ENCODE measurements at places on chromosomes 5 and 9.

DNA sequence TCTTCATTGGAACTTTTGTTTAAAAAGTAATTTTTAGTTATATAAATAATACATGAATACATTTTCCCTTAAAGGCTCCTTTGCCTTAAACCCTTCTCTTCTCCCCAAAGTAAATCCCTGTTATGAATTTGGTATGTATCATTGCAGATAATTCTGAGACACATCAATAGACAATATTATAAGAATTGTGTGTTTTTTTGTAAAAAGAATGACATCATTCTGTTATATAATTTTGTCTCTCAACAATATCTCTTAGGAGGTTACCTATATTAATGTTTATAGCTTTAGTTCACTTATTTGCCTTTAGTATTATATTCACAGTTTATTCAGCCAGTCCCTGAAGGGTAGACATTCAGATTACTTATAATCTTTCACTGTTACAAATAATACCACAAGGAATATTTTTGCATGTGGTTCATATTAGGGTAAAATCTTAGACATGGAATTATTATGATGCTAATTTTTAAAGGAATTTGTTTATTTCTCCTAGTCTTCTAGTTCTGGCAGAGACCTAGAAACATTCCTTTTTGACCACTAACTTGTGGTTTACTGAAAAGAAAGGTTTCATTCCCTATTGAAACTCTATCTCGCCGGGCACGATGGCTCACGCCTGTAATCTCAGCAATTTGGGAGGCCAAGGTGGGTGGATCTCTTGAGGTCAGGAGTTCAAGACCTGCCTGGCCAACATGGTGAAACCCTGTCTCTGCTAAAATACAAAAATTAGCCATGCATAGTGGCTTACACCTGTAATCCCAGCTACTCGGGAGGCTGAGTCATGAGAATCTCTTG is 105.6 kb downstream of the KCTD16 start:
- DNase-seq = no peak

- no peak for DNase-seq
Measured at GRCh38 chr5:158847772-158848171, 251.9 kb downstream of the EBF1 start.

DNA sequence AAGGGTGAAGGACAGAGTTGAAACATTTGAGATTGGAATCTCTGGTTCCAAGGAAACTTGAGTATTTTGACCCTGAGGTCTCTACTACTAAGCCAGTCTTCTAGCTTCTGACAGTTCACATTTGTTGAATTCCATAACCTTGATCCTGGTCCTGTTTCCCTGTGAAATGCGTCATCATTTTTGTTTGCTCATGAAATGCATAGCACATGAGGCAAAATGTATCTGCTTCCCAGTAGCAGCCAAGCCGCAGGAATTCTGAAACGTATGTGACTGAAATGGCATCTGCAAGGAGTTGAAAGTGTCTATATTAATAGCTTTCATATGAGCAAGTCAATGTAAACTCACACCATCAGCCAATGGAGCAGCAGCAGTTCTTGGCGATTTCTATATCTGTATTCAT is 307.9 kb downstream of the CSNK1G3 start:
- peak; percentile 94 for DNase-seq

DNA sequence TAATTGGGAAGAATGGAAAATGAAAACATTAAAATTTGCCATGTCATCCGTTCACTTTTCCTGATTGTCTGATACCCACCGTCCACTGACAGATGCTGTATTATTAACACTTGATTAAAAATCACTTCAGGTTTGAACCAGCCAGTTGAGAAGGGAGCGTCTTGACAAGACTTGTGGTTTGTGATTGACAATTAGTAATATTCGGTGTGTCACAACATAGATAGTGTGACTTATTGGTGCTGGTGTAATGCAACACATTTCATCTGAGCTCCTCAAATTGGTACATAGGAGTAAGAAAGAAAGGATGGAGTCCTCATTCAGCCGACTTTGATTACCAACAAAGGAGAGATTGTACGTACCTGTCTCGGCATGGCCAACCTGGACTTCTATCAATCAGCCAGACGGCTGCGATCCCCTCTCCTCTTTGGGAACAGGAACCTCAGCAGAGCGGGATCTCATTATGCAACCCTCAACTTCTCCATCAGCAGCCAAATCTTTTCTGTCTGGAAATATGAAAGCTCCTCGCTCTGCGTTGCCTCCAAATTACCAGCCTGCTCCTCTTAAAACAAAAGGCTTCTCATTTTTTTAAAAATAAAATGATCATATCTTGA is 211.7 kb upstream of the MVB12B start:
- no peak for DNase-seq

- no peak for DNase-seq
Measured at GRCh38 chr5:145586661-145587307, 248.4 kb downstream of the PRELID2 start.

DNA sequence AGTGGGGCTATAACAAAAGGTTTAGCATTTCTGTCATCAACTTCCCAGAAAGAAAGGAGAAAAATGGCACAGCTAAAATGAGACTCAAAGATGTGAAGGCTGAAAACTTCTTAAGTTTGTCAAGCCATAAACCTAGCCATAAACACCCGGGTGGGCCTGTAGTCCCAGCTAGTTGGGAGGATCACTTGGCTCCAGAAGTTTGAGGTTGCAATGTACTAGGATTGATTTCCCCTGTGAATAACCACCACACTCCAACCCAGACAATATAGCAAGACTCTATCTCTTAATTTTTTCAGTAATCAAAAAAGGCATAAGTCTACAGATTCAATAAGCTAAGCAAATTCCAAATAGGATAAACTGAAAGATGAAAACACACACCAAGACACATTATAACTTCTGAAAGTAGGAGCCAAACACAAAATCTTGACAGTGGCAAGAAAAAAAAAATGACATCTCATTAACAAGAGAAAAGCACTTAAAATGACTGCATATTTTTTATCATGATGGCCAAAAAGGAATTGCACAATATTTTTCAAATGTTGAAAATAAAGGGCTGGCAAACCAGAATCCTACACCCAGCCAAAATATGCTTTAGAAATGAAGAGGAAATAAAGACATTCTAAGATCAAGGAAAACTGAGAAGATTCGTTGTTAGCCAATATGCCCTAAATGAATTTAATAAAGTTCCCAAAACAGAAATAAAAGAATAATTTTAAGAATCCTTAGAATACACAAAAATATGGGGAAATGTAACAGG is 308.4 kb downstream of the BRINP1 start:
- no peak for DNase-seq

GRCh38 chr5:7995688-7996294 is 126.8 kb downstream of the MTRR start:
- no peak for DNase-seq

- DNase-seq = no peak
Measured at GRCh38 chr9:114046875-114047274, 31.2 kb downstream of the AMBP start.

DNA sequence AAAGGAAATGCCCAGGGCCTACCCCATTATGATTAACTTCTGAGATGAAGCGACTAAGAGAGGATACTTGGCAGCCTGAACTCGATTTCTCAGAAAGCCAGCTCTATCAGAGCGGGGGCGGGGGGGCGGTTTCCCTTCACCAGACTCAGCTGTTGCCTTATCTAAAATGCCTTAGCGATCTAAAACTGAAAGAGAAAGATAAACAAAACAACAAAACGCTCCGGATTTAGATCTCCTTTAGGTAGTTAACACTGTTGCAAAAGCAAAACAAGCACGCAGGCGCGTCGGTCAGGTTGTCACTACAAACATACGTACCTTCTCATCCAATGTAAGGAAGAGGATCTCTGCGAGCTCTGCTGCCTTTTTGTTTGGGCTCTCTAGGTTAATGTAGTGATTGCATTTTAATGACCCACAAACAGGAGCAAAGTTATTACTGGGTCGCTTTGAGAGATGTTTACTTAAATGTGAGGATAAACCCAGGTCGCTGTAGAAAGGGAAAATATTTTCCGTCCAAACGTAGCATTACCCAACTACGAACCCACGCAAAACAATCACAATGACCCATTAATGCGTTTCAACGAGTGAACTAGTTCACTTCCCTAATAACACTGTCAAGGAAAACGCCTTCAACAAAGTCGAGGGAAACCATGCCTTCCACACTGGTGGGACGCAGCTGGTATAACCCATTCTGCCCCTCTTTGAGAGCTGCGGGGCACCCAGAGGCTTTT is 982 bp downstream of the EPB41L4A start:
- no peak for DNase-seq

DNA sequence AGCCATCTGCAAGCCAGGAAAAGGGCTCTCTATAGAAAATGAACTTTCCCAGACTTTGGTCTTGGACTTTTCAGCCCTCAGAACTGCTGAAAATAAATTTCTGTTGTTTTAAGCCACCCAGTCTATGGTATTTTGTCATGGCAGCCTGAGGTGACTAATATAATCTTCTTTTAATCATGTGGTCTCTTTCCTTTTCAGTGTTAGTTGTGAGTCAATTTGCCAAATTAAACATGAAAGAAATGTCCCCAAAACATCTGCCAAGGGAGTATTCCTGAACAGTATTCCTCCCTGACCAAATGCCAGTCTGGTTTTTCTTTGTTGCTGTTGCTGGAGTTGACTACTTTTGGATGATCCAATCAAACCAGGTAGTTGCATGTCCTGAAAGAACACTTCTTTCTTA is 4.7 kb upstream of the YTHDC2 start:
- DNase-seq = no peak

- no peak for DNase-seq
Measured at GRCh38 chr9:5947912-5948311, 57.2 kb downstream of the MLANA start.

DNA sequence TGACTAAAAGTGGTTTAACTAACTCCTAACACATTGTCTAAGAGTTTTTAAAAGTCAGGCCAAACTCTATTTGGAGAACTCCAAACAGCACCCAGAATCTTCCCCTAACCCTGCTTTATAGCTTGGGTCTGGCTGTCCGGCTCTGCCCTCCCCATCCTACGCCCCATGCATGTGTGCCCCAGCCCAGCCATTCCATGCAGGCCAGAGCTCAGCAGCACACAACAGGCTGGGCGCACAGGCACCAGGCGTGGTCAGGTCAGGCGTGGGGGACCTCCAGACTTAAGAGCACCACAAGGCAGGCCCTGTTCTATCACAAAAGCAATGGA is 31.1 kb downstream of the SHB start:
- no peak for DNase-seq

DNA sequence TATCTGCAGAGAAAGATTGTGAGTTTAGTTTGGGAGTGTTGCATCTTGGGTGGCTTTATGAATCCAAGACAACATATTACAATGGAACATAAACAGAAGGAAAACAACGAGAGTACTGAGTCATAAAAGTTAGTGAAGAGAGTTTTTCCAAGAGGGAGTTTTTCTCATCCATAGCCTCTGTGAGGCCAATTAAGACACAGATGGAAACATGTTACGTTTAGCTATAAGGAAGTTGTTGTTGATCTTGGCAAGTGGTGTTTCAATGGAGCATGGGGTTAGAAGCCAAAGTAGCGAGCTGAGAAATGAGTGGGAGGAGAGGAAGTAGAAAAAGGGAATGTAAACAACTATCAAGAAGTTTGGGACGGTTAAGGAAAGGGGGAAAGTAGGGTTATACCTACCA is 53.3 kb upstream of the SPATA31D4 start:
- DNase-seq = peak; percentile 86

DNA sequence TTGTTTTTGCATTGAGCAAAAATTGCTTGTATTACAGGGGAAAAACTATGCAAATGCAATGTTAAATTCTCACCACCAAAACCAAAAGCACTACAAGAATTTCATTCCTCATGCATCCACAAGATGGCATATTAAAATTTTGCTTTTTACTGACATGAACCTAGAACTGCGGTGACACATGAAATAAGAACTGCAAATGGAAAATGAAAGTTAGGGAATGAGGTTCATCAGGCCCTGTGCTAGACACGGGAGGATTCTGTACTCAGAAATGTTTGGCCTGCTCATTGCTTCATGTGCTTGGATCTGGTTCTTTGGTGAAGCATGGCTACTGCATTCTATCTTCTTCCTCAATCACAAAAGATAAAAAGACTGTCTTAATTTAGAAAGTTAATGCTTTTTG is 9.1 kb upstream of the RFK start:
- peak; percentile 53 for DNase-seq

- DNase-seq = no peak
Measured at GRCh38 chr5:180976518-180976917, 12.1 kb upstream of the BTNL3 start.

DNA sequence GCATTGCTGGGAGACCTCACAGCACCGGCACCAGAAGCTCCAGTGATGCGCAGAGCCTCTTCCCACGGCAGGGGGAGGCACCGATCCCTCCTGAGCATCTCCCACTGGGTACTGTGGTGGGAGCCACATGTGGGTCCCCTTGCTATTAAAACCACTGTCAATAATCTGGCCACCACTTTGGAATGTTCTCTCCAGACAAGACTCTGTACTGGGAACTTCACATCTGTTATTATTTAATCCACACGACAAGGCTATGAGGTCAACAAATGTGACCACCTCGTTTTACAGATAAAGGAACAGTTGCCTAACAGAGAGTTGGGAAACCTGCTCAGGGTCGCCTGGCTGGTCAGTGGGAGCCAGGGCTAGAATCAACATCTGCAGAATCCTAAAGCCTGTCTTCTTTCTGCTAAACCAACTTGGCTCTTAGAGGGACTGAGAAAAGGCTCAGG is 72.7 kb downstream of the EPB41L4B start:
- no peak for DNase-seq

GRCh38 chr9:98375138-98375726 is 119.8 kb upstream of the TBC1D2 start:
- DNase-seq = peak; percentile 64

- DNase-seq = no peak
Measured at GRCh38 chr9:137163365-137163715, 6.5 kb downstream of the LRRC26 start.

- DNase-seq = peak; percentile 77
Measured at GRCh38 chr9:14417237-14417636, 103.3 kb upstream of the NFIB start.

GRCh38 chr5:142888469-142889085 is 118.4 kb downstream of the ARHGAP26 start:
- no peak for DNase-seq

DNA sequence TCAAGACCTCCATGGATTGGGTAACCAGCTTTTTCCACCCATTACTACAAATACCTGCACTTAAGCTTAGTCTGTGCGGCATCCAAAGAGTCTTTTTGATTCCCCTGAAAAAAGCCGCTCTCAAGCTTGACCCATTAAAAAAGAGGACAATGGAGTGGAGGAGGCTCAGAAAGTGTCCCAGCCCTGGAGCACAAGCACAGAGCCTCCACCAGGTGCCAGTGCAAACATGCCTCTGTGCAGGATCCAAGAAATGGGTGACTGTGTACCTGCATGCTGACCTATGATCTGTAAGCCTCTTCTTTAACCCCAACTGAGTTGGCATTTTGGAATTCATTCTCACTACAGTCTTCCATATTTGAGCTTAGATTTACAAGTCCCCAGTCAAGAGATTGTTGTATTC is 168.3 kb upstream of the TLE4 start:
- DNase-seq = no peak

GRCh38 chr9:4296217-4296616 is 3.7 kb downstream of the GLIS3 start:
- DNase-seq = no peak

- no peak for DNase-seq
Measured at GRCh38 chr5:124730381-124730780, 16.1 kb downstream of the ZNF608 start.

Measured in skeletal muscle cell (primary cell).